ENCODE measurements at places on chromosomes 13 and 19. TPM values are rescaled to one million over a fixed set of nuclear protein-coding genes. Genes with fewer than 3 reads are reported as not detected.

DNA sequence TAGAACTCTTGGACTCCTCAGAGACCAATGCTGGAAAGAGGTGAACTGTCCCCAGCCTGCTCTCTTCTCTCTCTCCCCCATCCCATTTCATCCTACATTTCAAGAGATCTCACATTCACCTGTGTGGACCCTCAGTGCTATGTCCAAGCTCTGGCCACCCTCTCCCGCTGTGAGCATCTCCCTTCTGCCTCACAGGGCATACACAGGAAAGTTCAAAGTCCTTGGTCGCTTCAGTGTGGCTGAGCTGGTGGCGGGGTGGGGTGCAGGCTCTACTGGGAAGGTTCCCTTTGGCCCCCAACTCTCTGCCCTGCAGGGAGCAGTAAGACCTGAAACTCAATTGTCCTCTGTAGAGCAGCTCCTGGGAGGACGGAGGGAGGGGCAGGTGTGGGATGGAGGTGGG, 27.0 kb downstream of the SPTBN4 start:
- DNase-seq: no peak

DNA sequence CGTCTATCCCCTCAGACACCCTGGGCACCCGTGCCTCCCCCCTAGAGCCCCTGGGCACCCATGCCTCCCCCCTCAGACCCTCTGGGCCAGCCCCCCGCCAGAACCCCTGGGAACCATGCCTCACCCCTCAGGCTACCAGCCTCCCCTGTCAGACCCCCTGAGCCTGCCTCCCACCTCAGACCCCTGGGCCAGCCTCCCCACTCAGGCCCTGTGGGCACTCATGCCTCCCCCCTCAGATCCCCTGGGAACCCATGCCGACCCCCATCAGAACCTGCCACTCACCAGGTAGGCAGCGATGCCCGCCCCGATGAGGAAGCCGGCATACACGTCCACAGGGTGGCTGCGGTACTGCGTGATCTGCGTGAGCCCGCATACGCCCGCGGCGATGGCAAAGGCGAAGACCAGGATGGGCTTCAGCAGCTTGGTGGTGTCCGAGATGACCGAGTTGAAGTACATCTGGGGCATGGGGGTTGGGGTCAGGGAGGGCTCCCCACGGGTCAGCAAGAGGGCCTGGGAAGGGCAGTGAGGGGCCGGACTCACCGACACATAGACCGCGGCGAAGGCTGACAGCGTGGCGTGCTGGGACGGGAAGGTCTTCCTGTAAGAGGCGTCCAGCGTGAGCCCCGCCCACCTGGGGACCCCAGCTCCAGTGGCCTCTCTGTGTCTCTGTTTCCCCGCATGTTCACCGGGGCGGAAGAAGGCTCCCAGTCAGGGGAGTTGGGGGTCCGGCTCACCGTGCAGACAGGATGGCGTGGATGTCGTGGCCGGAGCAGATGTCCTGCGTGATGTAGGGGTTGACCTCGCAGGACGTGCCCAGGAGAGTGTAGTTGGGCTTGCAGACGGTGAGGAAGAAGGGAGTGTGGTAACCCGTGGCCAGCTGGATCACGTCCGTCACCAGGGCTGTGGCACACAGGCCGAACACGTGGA, 7.3 kb downstream of the PLPPR3 start:
- no peak for DNase-seq

DNA sequence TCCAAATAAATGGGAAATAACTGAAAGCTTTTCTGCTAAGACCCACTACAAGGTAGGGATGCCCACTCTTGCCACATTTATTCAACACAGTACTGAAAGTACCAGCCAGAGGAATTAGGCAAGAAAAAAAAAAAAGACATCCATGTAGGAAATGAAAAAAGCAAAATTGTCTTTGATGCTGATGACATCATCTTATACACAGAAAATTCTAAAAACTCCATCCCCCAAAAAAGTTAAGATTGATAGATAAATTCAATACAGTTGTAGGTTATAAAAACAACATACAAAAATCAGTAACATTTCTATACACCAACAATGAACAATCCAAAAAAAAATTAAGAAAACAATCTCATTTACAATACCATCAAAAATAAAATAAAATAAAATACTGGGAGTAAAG, 330.4 kb downstream of the RBM26 start:
- DNase-seq: no peak

GRCh38 chr13:75153834-75154233, 328.1 kb downstream of the TBC1D4 start:
- no peak for DNase-seq

DNA sequence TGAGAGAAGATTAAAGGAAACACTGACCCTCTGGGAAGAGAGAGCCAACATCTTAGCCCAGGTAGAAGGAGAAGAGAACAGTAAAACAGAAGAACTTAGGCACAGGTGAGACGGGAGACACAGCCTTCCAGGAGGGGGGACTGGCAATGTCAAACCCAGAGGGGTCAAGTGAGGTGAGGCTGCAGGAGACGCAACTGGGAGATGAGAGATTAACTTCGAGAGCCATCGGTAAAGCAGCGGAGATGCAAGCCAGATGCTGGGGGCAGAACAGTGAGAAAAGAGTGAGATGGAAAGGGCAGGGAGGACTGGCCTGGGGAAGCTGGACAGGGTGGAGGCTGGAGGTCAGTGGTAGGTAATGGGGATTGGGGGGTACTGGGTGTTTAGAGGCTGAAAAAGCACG, 5.2 kb downstream of the INSR start:
- DNase-seq: no peak

- DNase-seq: no peak
Measured at GRCh38 chr13:48094404-48094780, 512 bp downstream of the MED4 start.

GRCh38 chr19:18594824-18595373, 6.3 kb downstream of the REX1BD start:
- DNase-seq: no peak

GRCh38 chr19:39941151-39941550, 6.7 kb upstream of the FCGBP start:
- no peak for DNase-seq

DNA sequence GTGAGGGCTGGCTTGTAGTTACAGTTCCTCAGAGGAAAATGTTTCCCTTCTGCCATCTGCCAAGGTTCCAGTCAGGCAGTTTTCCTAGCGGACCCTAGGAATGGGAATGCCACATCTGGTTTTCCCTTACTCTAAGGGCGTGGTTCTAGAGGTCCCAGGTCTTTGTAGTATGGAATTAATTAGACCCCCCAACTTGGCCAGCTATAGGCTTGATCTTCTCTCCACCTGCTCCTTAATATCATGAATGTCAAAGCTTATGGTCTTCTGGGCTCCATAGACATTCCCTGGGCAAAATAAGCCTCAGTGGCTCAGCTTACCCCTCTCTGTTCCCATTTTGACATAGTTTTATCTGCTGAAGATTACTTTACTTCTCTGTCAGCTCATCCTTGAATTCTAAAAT, 70.0 kb downstream of the ZNF568 start:
- no peak for DNase-seq

DNA sequence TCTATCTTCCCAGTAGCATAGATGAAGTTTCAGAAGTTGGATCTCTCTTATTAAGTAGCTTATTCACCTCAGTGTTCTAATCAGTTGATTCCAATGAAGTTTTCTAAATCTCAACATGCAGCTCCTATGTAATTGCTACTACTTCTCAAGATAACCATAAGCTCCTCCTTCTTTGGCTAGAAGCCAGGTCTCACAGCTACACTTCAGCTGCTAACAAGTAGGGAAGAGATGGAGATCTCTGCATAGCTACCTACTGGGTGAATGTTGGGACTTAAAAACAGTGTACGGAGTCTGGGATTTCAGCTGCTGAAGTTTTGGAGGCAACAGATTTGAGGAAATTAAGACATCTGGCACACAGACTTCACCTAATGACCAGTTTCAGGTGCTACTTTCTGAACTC, 661.0 kb downstream of the SLITRK1 start:
- no peak for DNase-seq

GRCh38 chr13:41603917-41604316, 146.6 kb downstream of the RGCC start:
- peak; percentile 17 for DNase-seq

DNA sequence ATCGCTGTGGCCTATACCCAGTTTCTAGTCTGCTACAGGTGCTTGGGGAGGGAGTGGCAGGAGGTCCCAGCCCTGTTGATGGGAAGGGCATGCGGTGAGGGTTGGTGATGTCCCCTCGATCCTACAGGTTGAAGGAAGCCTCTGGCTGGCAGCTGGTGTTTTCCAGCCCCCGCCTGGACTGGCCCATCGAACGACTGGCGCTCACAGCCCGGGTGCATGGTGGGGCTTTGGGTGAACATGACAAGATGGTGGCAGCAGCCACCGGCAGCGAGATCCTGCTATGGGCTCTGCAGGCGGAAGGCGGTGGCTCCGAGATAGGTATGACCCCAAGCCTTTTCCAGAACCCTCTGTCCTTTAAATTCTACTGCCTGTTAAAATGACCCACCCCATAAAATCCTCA, 3.9 kb downstream of the SHKBP1 start:
- no peak for DNase-seq

GRCh38 chr19:30094756-30095140, 152.7 kb downstream of the URI1 start:
- no peak for DNase-seq

The STAP2 gene
- 10.0 TPM for total RNA-seq

The LILRA1 gene
- total RNA-seq: not detected

The ZNF492 gene
- 2.7 TPM for total RNA-seq

The CNN1 gene
- total RNA-seq: not detected

The ZNF17 gene
- total RNA-seq: 12.0 TPM

The MYBPC2 gene
- 0.86 TPM for total RNA-seq

Measured in activated T-cell treated with anti-CD3 and anti-CD28 coated beads, Interleukin-2, amount 50 U/mL, for 72 hours (primary cell).